ENCODE measurements at places on chromosomes 2 and 18. TPM values are rescaled to one million over a fixed set of nuclear protein-coding genes. Genes with fewer than 3 reads are reported as not detected.

GRCh38 chr2:143117225-143117624 lies 12.0 kb upstream of the ARHGAP15 start:
- H3K27ac ChIP-seq: no peak overlapping the region
- DNase-seq: no peak
- H3K4me1 ChIP-seq: peaks cover 25% of the 10 kb centered on the region

The DPY30 gene
- 58.2 TPM for total RNA-seq

- peaks cover 11% of the 10 kb centered on the region for H3K4me1 ChIP-seq
- DNase-seq: peak; percentile 10
- peaks cover 8% of the 10 kb centered on the region for H3K27me3 ChIP-seq
- no peak overlapping the region for H3K4me3 ChIP-seq
- peaks cover 9% of the 10 kb centered on the region for H3K36me3 ChIP-seq
- H3K27ac ChIP-seq: no peak overlapping the region
Observed at GRCh38 chr2:148603562-148603920, 41.0 kb upstream of the EPC2 start.

The LIPG gene
- total RNA-seq: not detected

DNA sequence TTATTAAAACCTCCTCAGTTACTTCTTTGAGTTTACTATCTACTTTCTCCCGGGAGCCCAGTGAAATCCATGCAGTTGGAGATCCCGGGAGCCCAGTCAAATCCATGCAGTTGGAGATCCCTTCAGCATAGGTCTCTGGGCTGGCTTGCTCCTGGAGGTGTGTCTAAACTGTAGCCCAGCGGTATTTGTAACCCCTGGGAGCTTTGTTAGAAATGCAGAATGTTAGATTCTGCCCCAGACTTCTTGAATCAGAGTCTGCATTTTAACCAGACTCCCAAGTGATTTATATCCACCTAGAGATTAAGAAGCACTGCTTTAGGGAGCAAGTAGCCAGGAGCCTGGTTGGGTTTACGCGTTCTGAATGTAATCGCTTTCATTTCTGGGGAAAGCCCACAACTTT lies 54.5 kb downstream of the ARHGAP28 start:
- H3K4me1 ChIP-seq: no peaks in the 10 kb centered on the region
- H3K27me3 ChIP-seq: no peaks in the 10 kb centered on the region
- no peak overlapping the region for H3K4me3 ChIP-seq
- H3K36me3 ChIP-seq: no peaks in the 10 kb centered on the region

The UGT1A10 gene
- total RNA-seq: not detected

The SEPTIN10 gene
- total RNA-seq: 1.7 TPM

DNA sequence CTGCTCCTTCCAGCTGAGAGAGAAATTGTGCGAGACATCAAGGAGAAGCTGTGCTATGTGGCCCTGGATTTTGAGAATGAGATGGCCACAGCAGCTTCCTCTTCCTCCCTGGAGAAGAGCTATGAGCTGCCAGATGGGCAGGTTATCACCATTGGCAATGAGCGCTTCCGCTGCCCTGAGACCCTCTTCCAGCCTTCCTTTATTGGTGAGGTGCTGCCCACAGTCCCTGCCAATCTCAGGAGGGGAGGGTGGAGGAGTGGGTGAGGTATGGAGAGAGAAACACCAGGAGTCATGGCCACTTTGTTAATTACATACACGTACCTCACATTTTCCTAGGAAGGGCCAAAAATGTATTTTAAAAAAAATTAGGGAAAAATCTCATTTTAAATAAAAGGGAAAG lies 12.0 kb upstream of the DGUOK start:
- no peaks in the 10 kb centered on the region for H3K36me3 ChIP-seq
- H3K4me3 ChIP-seq: no peak overlapping the region
- no peak for DNase-seq
- H3K27ac ChIP-seq: no peak overlapping the region
- H3K4me1 ChIP-seq: peaks cover 6% of the 10 kb centered on the region

DNA sequence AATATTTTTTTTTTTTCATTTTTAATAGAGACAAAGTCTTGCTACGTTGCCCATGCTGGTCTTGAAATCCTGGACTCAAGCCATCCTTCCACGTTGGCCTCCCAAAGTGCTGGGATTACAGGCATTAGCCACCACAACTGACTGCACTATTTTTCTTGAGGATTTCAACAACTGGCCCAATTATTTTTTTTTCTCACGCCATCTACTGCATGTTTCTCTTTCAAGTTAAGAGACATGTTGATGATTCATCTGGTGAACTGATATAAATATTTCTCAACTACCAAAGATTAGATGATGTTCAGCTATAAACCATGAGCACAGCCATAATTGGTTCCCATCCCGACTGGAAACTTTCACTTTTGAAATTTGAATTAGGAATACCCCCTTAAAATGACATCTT lies 688.4 kb upstream of the SYT4 start:
- H3K27ac ChIP-seq: no peak overlapping the region
- H3K27me3 ChIP-seq: no peaks in the 10 kb centered on the region

The MYL1 gene
- total RNA-seq: not detected

The CIB4 gene
- total RNA-seq: not detected

- no peaks in the 10 kb centered on the region for H3K27me3 ChIP-seq
- no peak for DNase-seq
- H3K36me3 ChIP-seq: no peaks in the 10 kb centered on the region
- no peaks in the 10 kb centered on the region for H3K4me1 ChIP-seq
Observed at GRCh38 chr2:150653351-150653750, 165.9 kb upstream of the RND3 start.

DNA sequence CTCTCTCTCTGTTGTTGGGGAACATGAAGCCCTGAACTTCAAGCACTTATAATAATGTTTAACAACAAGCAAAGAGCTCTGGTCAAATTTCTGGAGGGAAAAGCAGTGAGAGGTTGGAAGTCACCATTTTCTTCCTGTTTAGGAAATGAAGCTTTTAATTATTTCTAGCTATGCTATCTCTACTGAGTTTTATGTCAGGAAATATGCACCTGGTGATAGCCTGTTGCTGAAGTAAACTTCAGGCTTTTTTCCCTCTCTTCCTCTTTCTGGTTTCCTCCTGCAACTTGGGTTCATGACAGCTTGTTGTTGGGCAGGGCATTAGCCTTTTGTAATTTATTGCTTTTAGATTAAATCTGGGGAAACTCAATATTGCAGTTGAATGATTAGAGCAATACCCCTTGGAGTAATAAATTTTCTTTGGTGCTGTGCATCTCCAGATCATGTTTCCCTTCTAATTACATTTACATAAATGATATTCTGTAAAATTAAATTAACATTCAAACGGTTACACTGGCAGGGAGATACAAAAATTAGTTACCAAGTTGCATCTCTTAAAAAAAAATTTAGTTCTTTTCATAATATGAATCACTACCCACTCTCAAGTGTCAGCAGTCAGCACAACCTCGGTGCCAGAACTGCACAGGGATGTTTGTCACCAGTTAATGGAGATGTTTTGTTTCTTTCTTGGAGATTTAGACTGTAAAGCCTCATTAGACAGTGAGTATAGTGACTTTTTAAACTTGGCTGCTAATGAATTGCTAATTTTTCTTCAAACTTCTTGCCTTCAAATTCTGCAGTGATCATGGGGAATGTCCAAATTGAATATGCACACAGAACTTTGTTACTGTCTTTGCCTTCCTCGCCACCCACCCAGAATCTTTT lies 466.6 kb upstream of the ETAA1 start:
- H3K4me3 ChIP-seq: no peak overlapping the region
- DNase-seq: no peak
- no peaks in the 10 kb centered on the region for H3K4me1 ChIP-seq
- H3K36me3 ChIP-seq: no peaks in the 10 kb centered on the region
- no peaks in the 10 kb centered on the region for H3K27me3 ChIP-seq

DNA sequence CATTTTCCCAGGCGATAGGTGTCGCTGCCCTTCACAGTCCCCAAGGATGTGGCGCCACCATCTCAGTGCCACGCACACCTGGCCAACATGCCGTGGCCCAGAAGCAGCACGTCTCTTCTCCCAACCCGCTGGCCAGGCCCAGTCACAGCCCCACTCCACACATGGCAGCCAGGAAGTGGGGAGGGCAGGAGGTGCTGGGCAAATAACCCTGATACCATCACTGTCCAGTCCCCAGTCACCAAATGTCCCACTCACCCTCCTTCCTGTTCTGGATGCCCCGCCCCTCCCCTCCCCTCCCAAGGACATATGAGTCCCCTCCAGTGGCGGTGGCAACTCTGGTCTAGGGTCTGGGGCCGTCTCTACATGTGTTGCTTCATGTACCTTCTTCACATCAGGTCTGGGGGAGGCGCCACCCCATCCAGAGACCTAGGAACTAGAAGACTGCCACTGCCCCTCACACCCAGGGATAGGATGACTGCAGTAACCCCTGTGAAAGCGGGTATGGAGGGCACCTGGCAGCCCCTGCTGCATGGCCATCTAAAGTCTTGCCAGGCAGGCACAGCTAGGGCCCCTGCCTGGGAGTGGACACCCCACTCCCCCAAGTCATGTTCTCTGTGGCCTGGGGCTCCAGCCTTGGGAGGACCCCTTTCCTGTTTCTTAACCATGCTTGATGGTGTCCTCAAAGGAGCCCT lies 7.3 kb upstream of the CAPN10 start:
- H3K4me3 ChIP-seq: no peak overlapping the region
- DNase-seq: no peak
- peaks cover 45% of the 10 kb centered on the region for H3K4me1 ChIP-seq
- H3K27me3 ChIP-seq: no peaks in the 10 kb centered on the region
- peak overlapping the region; percentile 85 for H3K27ac ChIP-seq

GRCh38 chr18:61815885-61816470 lies 76.8 kb downstream of the RNF152 start:
- H3K27ac ChIP-seq: no peak overlapping the region
- DNase-seq: no peak
- H3K36me3 ChIP-seq: no peaks in the 10 kb centered on the region
- H3K27me3 ChIP-seq: peaks cover 3% of the 10 kb centered on the region

The SLC14A1 gene
- total RNA-seq: 7.3 TPM

DNA sequence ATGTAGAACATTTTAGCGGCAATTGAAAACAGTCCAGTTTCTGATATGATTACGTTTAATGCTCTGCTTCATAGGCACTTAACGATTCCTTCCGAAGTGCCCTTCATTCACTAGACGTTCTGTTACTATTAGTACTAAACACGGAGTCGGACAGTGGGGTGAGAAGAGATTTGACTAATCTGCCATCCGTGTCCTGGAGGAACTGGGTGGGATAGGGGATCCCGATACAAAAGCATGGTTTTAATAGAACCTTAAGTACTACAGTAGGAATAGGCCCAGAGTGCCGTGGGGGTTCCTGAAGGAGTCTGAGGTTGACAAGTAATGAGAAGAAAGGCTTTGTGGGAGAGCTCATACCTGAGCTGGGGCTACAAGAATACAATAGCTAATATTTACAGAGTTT lies 631 bp downstream of the MORN2 start:
- no peaks in the 10 kb centered on the region for H3K27me3 ChIP-seq
- peak overlapping the region; percentile 91 for H3K27ac ChIP-seq
- DNase-seq: no peak
- H3K36me3 ChIP-seq: peaks cover 9% of the 10 kb centered on the region

- peaks cover 18% of the 10 kb centered on the region for H3K27me3 ChIP-seq
- DNase-seq: no peak
- H3K4me3 ChIP-seq: peak overlapping the region; percentile 87
- H3K4me1 ChIP-seq: peaks cover 31% of the 10 kb centered on the region
- H3K27ac ChIP-seq: peak overlapping the region; percentile 95
- H3K36me3 ChIP-seq: peaks cover 11% of the 10 kb centered on the region
Observed at GRCh38 chr18:13138420-13139139, 80.0 kb upstream of the LDLRAD4 start.

DNA sequence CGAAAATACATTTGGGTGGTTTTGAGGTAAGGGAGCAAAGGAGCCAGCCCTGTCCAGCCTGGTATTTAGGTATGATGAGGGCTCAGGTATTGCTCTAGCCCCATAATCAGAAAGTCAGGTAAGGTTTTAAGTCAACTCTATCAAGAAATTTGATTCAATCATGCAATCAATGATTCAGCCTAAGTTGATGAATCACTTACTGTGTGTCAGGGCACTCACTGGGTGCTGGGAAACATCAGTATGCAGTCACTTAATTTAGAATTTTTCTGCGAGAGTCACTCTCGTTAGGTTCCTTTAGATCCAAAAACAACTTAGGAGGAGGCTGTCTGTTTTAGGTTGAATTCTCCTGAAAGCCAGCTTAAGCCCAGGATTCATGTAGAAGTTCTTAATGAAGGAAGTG lies 17.7 kb upstream of the SERPINB2 start:
- no peaks in the 10 kb centered on the region for H3K36me3 ChIP-seq
- DNase-seq: no peak
- no peak overlapping the region for H3K4me3 ChIP-seq
- H3K4me1 ChIP-seq: no peaks in the 10 kb centered on the region

DNA sequence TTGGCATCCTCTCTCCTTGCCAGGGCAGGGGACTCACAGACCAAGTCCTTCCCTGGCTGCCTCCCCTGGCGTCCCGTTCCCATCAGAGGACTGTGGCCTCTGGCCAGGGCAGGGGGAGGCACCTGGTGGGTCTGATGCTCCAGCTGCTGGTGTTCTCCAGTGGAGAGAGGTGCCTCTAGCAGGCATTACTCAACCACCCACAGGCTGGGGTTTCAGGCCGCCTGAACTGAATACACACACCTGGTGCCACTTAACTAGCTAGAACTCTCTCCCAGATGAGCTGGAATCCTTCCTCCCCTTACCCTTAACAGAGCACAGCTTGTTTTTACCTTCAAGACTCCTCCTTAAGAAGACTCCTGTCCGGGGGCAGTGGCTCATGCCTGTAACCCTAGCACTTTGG lies 37.7 kb upstream of the CNGA3 start:
- H3K27ac ChIP-seq: no peak overlapping the region
- H3K27me3 ChIP-seq: peaks cover 31% of the 10 kb centered on the region
- H3K4me3 ChIP-seq: no peak overlapping the region
- no peaks in the 10 kb centered on the region for H3K36me3 ChIP-seq
- no peak for DNase-seq

DNA sequence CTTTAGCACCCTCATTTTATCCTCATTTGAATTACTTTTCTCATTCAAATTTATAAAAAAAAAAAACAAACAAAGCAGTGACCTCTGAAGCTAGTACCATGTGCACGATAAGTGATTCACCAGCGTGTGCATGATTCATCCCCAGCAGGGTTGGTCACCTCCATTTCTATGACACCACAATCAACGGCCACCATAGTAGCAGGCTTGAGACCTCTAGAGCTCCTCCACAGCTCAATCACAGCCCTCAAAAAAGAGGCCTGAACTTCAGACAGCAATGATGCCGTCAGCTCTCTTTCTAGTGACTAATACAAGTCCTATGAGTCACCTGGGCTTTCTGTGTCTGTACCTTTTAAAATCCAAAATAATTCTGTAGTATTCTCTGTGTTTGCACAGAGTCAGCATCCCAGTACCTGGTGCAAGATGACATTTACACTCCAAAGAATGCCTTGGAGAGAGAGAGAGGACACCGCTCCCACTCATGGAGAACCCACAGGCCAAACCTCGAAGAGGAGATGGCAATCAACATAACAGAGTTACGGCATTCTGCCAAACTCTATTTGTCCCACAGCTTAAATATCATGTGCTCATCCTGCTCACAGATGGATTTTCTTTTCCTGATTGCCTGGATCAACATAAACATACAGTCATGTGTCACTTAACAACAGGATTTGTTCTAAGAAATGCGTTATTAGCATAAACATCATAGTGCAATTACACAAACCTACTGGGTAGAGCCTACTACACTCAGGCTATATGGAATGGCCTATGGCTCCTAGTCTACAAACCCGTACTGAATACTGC lies 58.7 kb downstream of the L3MBTL4 start:
- H3K4me3 ChIP-seq: no peak overlapping the region
- H3K27me3 ChIP-seq: no peaks in the 10 kb centered on the region
- H3K36me3 ChIP-seq: no peaks in the 10 kb centered on the region
- no peaks in the 10 kb centered on the region for H3K4me1 ChIP-seq
- no peak for DNase-seq

All from activated CD4-positive, alpha-beta T cell treated with anti-CD3 and anti-CD28 coated beads, Interleukin-2, amount 10 ng/mL, durations not matched to agents 7 days and 5 days (primary cell).